ENCODE measurements at places on chromosomes 3 and 15.

- DNase-seq = peak; percentile 42
Measured at GRCh38 chr3:105118905-105119304, 247.8 kb upstream of the ALCAM start.

- no peak for DNase-seq
Measured at GRCh38 chr15:89146366-89146765, 58.1 kb downstream of the ABHD2 start.

DNA sequence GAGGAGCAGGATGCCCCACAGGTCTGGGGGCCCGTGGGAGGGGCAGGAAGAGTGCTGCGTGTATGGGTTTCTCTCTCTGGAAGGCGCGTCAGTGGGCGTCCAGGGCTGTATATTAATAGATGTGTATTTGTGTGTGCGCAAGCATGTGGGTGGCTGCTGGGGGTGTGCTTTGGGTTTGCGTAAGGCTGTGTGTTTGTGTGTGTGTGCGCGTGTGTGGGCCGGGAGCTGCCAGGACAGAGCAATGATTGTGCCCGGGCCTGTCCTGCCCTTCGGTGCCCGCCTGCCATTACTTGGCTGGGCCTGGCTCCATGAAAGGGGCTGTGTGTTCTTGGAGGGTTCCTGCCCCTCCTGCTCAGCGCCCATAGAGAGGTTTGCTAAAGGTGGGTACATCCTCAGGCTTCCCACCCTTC lies 16.3 kb downstream of the CSPG4 start:
- DNase-seq = no peak

DNA sequence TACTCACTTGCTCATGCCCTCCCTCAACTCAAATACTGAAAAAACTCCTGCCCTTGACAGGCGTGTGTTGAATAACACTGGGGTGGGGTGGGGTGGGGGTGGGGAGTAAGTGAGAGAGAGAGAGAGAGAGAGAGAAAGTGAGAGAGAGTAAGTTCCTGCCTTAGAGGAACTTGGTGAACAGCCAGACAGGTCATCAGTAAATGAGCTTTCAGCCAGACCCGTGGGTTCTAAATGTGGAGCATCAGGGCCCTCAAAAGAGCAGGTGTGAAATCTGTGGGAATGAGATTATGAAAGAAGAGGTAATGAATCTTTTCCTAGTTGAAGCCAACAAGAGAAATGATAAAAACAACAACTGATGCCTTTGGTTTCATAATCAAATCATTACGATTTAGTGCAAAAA lies 134.4 kb upstream of the FAM3D start:
- DNase-seq = peak; percentile 17

DNA sequence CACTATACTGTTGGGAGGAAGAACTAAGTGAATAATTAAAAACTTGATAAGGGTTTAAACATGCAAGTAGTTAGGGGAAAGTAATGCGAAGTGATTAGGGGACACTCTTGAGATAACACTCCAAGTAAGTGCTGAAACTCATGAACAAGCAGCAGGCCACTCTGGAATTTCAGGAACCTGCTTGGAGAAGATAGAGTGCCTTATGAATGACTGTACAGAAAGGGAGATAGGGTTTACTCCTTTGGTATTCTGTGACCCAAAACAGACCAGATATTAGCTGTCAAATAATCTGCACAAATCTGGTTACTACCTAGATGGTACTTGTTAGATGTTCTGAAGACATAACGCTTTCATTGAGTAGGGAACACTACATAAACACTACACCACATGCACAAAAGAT lies 85.6 kb downstream of the FRMD4B start:
- peak; percentile 26 for DNase-seq

GRCh38 chr3:50100956-50101845 lies 12.5 kb downstream of the RBM5 start:
- no peak for DNase-seq

GRCh38 chr15:41900526-41901380 lies 6.9 kb upstream of the SPTBN5 start:
- DNase-seq = no peak

- peak; percentile 10 for DNase-seq
Measured at GRCh38 chr3:64961301-64961700, 273.5 kb upstream of the ADAMTS9 start.

- peak; percentile 83 for DNase-seq
Measured at GRCh38 chr3:55006244-55006676, 78.4 kb upstream of the LRTM1 start.

- no peak for DNase-seq
Measured at GRCh38 chr15:69562564-69562963, 109.9 kb downstream of the RPLP1 start.

GRCh38 chr15:95018888-95019545 lies 787.7 kb downstream of the MCTP2 start:
- peak; percentile 62 for DNase-seq

GRCh38 chr3:195892105-195893043 lies 16.0 kb downstream of the TNK2 start:
- DNase-seq = peak; percentile 68

DNA sequence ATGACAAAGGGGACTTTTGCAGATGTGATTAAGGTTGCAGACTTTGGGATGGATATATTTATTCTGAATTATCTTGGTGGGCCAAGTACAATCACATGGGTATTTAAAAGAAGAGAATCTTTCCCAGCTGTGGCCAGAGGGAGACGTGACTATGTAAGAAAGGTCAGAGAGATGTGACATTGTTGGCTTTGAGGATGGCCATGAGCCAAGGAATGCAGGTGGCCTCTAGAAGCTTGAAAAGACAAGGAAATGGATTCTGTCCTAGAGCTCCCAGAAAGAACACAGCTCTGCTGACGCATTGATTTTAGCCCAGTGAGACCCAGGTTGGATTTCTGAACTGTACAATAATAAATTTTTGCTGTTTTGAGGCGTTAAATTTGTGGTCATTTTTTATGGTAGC lies 616.0 kb upstream of the TBL1XR1 start:
- DNase-seq = no peak

- DNase-seq = no peak
Measured at GRCh38 chr3:190302212-190302867, 19.9 kb downstream of the CLDN1 start.

DNA sequence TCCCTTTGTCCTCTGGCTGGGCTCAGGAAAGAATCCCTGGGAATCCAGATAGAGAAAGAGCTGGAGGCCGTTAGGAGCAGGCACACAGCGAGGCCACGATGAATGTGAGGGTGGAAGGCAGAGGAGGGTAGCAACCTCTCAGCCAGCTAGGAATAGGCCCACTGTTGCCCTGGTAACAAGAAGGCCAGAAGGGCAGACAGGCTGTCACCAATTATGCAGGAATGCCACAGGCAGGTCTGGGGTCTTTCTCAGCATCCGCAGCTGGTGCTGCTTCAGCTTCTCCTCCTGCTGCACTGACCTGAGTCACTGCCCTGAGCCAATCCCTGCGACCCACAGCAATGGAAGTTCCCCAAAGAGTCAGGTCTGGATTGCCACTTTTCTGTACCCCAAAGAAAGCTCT lies 62.8 kb upstream of the C3orf80 start:
- DNase-seq = no peak

DNA sequence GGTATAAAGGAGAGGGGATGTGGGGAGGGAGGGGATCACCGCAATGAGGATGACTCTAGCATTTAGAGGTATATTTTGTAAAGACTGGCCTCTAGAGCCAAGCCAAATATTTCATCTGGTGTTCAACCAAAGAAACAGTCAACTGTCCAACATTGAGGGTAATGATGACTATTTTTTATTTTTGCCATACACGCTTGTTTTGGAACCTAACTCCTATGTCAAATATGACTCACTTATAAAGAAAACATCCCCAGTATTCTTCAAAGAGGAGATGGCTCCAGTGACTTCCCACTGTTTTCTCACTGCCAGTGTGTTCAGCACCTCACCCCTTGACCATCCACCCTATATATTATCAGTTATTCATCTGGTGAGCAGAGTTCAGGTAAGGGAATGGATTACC lies 77.3 kb downstream of the WNT5A start:
- DNase-seq = no peak
